ENCODE measurements at places on chromosomes 1 and 21. TPM values are rescaled to one million over a fixed set of nuclear protein-coding genes. Genes with fewer than 3 reads are reported as not detected.

The GIPC2 gene
- not detected for total RNA-seq

DNA sequence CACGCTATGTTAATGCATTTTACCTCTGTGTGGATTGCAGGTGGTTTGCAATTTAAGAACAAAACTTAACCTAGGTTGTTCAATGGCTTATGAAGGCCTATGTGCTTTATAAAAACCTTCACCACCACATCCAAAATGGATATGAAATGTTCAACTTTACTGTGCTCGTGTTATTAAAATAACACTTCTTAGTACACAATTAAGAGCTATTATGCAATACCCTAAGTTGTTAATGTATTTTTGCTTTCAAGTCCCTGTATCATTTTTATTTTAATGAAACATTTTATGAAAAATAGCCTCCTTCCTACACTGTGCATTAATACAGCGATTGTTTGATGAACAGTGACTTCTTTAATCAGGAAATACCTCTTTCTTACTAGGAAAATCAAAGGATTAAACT is 12.0 kb downstream of the NCAM2 start:
- no peak for DNase-seq

DNA sequence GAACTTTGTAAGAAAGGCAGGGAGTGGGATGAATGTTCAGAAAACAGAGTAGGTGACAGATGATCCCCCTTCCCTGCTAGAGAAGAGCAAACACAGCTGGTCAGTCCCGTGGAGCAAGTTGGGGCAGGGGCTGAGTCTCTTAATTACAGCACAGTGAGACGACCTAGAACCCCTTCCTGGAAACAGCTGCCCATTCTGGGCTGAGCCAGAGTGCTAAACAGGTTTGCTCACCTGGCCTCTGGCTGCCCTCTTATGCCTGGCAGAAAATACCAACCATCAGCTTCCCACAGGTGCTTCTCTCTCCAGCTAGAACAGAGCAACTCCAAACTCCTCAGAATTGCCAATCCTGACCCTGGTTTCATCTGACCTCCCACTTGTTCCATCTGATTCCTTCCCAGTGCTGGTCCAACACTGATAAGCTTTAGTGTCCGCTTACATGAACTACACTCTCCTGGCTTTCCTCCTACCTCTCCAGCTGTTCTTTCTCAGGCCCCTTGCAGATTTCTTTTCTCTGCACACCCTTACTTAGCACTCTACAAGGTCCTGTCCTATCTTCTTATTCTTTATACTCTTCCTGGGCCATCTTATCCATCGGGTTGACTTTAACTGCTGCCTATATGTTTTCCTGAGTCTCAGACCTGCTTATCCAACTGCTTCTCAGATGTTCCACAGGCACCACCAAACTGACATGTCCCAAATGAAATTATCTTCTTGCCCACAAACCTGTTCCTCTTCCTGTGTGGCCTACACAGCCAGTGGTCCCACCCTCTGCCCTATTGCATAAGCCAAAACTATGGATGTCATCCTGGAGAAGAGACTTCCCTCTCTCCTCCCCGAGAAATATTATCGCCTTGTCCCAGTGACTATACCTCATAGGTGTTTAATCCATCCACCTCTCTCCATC is 22.6 kb upstream of the COL9A2 start:
- DNase-seq, result no peak

GRCh38 chr1:159746666-159747065 is 32.3 kb upstream of the CRP start:
- no peak for DNase-seq

DNA sequence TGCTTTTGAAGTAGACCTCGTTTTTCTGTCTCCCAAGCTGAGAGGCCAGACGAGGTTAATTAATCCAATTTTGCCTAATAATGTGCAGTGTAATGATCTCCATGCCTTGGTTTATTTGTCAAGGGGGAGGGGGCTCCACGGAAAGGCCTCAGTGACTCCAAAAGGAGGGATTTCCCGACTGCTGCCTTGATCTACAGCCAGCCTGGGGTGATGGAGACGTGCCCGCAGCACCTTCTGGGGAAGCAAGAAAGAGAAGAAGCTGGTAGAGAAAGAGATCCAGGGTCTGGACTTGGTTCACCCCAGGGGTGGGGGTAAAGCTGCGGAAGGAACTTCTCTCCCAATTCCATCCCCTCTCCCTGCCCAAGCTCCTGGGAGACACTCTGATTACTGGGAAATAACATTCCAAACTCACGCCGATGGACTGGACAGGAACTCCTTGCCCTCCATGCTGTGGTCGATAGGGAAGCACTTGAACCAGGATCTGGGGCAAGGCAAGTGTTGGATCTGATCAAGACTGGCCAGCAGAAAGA is 44.1 kb upstream of the SIM2 start:
- DNase-seq, result no peak

The TCHH gene
- 0.08 TPM for total RNA-seq

The LHX8 gene
- total RNA-seq, result not detected

The OR2M3 gene
- total RNA-seq, result not detected

GRCh38 chr1:181081395-181081794 is 7.1 kb upstream of the IER5 start:
- no peak for DNase-seq

GRCh38 chr1:64508629-64509028 is 38.7 kb downstream of the CACHD1 start:
- no peak for DNase-seq

The S100A9 gene
- total RNA-seq, result 13.7 TPM

DNA sequence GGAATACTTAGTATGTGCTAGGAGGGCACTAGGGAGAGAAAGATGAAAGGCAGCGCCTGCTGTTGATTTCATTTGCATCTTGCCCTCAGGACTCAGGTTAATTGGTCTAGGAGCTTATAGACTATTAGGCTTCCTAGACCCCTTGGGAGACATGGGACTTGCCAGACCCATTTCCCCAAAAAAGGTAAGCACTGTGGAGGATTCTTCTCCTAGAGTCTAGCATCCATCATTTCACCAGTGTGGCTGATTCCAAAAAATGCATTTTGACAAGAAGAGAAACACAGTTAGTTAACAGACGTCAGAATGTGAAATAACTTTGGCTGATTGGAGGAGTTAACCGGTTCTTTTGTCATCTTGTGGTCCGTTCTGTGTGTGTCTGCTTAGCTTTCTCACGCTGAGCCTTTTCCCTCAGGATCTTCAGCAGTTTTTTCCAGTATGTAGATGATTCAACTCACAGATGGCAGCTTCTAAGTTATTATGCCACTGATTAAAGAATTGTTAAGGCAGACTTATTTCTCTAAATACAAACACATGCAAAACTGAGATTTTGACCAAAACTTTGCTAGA is 108.8 kb downstream of the KIF26B start:
- no peak for DNase-seq

The VASH2 gene
- total RNA-seq, result not detected

GRCh38 chr1:94496076-94496755 is 45.3 kb downstream of the F3 start:
- no peak for DNase-seq

GRCh38 chr1:28804071-28804470 is 7.9 kb upstream of the OPRD1 start:
- peak; percentile 34 for DNase-seq

The TPTE gene
- total RNA-seq, result not detected

DNA sequence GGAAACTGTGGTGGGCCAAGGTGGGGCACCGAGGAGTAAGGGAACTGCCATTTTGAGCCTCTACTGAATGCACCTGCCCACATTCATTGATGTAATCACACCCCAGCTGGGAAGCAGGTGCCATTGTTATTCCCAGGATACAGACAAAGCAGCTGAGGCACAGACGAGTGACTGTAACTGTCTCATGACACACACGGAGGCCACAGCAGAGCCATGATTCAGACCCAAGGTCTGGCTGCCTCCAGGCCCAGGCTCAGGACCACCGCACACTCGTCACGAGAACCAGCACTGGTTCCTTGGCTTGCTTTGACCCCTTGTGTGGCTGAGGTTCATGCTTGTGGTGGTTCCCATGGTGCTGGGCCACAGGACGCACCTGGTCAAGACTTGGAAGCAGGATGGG is 45.6 kb upstream of the CLIC4 start:
- no peak for DNase-seq

DNA sequence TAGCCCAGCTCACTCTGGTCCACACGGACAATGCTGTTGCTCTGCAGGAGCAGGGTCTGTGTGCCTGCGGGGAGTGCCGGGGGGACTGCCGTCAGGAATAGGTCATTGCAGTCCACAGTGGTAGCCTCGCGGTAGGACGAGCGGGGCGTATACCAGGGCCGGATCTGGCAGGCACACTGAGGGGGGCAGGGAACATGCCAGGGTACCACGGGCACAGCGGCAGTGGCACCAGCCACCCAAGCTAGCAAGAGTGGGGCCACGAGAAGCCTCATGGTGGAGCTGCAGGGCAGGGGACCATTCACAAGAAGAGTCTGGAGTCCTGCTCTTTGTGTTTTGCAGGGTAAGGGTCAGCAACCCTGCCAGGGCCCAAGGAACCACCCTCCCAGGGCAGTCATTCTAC is 65.8 kb downstream of the LRRN2 start:
- no peak for DNase-seq

The MASP2 gene
- total RNA-seq, result 0.31 TPM

GRCh38 chr1:8571200-8571984 is 246.0 kb downstream of the RERE start:
- DNase-seq, result no peak

DNA sequence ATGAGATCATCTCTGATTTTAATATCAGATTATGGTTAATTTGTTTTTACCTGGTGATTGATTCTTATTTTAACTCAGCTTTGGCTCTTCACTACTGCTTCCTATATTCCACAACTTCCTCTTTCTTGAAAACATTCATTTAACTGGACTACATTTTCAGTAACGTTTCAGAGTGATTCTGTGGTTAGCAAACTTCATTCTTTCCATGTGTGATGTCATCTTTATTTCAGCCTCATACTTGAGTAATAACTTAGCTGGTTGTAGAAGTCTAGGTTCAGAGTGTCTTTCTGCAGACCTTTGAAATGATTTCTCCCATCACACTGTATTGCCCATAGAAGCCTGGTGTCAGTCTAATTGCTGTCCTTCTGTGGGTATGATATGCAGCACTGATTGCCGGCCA is 36.0 kb upstream of the SLC35F3 start:
- DNase-seq, result no peak

The FLG2 gene
- total RNA-seq, result not detected

The CLCA4 gene
- total RNA-seq, result not detected

The IGSF3 gene
- 0.36 TPM for total RNA-seq

DNA sequence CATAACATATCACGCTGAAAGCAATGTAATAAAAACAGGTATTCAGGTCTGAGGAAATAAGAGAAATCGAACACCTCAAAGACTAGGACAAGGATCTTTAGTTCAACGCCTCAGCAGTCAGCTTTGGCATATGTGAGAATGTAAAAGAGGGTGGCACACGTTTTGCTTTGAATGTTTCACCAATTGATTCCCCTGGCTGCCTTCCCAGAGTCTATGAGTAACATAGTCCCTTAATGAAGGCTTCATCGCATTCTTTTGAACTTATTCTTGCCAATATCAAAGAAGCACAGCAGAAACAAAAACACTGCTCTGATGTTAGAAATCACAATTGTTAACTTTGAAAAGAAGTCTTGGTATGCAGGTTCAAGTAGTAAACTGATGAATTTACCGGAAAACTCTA is 764.8 kb downstream of the ADGRL2 start:
- DNase-seq, result no peak

- DNase-seq, result no peak
Measured at GRCh38 chr1:247386217-247386616, 29.8 kb upstream of the NLRP3 start.

DNA sequence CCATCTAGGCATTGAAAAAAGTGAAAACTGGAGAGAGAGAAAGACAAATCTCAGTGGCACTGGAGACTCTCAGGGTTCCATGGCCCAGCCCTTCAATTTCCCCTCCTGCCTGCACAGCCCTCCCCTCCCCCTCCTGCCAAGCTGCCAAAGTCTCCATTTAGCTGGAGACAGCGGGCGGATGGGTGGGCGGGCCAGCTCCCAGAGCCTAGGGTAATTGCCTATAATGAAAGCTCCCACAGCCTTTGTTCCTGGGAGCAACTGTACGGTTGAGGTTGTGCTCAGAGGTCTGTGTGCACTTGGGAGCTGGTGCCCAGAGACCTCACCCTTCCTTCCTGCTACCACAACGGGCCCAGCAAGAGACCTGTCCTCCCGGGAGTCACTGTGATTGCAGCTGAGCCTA is 89.6 kb downstream of the NAV1 start:
- DNase-seq, result peak; percentile 44

DNA sequence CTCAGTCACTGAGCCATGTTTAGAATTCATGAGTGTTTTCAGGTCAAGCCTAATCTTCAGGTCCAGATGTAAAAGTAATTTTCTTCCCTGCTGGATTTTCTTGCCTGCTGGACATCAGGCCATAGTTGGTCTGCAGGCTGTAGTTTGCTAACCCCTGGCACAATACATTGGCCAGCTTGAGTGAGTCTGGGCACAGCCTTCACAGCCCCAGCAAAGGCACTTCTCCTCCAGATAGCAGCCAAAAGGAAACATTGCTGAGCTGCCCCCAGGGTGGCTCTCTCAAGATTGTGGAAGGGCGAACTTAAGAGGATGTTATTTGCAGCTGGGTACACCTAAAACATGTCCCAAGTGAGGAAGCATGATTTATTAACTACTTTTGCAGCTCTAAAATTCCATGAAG is 126.8 kb downstream of the PIK3R3 start:
- DNase-seq, result no peak

- no peak for DNase-seq
Measured at GRCh38 chr21:17901458-17902079, 82.4 kb upstream of the C21orf91 start.

DNA sequence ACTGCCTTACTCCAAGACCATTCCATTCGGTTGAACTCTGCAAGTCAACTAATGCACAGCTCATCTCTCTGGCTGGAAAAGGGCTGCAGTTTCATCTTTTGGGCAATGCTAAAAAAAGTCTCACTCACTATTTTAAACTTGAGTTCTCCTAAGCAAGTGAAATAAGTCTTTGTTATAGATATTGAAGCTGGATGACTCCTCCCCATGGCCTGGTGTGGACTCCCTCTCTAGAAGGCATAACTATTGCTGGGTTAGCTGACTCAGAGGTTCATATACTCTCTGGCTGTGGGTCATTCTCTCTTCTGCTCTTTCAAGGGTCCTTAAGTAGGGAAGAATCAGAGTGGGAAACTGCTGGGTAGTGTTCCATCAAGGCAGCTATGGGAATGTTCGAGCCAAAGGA is 88.0 kb downstream of the XCL2 start:
- no peak for DNase-seq

DNA sequence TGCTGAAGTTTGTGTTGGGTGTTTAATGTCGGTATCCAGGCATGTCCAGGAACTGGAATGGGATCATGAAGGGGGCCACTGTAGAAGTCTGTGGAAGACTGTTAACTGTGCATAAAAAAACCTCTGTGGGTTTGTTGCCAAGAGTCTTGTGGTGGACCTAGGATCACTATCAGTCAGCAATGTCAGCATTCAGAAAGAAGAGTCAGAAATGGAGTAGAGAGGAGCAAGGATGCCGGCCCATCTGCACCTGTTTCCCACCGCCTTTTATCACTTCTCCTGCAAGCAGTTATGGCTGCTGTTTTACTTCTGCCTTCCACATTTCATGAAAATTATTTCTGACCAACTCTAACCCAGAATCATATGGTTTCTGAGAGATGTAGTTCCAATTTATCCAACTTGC is 36.7 kb downstream of the CLCA4 start:
- DNase-seq, result no peak

GRCh38 chr1:174769961-174770549 is 229.7 kb upstream of the CACYBP start:
- DNase-seq, result no peak

The RNU1-1 gene
- 1,591 TPM for total RNA-seq

The NUDT4B gene
- 2.4 TPM for total RNA-seq
